CD4-positive, alpha-beta T cell treated with Interleukin-2 at 100 ng/mL for 4 hours (primary cell): ENCODE measurements at places on chromosomes 16 and 17.

GRCh38 chr17:76089680-76090516 is 10.9 kb downstream of the ZACN start:
- DNase-seq, result no peak

DNA sequence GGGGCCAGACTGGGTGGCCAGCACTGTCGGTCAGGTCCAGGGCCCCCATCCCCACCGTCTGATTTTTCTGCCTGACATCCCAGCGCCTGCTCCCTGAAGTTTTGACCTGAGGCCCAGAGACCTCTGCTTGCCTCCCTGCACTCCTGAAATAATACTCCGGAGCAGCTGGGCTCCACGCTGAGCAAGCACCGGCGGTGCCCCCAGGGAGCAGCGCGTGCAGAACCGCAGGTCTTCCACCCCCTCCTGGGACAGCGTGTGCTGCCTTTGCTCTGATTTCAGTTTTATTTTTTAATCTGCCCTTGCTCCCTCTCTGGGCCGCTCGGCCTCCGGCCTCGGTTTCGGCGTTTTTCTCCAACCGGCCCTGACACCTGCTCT is 132.4 kb upstream of the GSE1 start:
- DNase-seq, result no peak

DNA sequence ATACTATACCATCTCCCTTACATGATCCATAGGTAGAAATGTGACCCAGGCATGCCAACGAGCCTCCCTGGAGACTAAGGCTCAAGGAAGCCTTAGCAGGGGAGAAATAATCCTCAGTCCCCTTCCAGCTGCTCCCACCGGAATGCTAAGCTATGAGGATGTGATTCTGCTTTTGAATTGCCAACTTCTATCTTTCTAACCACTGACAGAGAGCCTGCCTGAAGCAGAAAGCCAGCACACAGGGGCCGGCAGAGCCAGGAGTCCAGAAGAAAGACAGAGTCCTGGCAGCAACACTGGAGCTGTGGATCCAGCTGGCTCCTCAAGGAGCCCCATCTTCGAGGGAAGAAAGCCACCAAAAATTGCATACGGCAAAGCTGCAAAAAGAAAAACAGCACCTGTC is 579.6 kb upstream of the CDH5 start:
- DNase-seq, result no peak

GRCh38 chr16:4989391-4990006 is 31.4 kb downstream of the SEC14L5 start:
- no peak for DNase-seq

- no peak for DNase-seq
Measured at GRCh38 chr17:36901506-36901905, 35.8 kb upstream of the LHX1 start.

DNA sequence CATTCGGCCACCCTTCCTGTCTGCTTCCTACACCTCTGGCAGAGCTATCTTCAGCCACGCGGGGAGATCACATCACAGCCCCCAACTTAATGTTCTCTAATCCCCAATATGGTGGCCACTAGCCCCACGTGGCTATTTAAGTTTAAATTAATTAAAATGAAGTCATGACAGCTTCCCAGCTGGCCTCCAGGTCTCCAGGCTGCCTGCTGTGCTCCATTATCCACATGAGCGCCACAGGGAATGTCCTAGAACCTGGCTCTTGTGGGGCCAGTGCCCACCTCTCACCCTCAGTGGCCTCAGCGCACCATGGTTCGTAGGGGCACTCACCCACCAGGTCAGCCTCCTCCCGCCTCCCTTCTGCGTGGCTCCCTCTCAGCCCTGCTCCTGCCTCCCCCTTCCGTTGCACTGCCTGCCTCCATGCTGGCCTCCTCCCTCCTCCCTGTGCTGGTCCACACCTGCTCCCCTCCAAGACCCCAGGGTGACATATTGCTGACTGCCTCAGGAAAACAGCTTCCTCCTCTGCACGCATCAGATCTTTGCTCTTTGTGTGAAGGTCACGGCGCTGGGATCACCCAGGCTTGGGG is 47.7 kb downstream of the IRF8 start:
- no peak for DNase-seq

- no peak for DNase-seq
Measured at GRCh38 chr16:70793851-70794502, 7.0 kb downstream of the VAC14 start.

DNA sequence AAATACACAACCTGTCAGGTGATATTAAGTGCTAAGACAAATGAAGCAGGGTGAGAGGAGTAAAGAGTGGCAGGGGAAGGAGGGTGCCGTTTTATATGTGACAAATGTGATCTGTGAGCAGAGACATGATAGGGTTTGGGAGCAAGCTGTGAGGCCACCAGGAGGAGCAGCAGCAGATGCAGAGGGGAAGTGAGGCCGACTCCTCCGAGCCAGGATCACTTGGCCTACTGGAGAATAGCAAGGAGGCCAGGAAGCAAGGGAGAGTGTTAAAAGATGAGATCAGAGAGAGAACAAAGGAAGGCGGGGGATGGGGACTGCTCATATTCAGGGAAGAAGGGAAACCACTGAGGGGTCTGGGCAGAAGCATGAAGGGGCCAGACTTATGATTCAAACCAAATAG is 129.4 kb downstream of the TANGO6 start:
- DNase-seq, result no peak

DNA sequence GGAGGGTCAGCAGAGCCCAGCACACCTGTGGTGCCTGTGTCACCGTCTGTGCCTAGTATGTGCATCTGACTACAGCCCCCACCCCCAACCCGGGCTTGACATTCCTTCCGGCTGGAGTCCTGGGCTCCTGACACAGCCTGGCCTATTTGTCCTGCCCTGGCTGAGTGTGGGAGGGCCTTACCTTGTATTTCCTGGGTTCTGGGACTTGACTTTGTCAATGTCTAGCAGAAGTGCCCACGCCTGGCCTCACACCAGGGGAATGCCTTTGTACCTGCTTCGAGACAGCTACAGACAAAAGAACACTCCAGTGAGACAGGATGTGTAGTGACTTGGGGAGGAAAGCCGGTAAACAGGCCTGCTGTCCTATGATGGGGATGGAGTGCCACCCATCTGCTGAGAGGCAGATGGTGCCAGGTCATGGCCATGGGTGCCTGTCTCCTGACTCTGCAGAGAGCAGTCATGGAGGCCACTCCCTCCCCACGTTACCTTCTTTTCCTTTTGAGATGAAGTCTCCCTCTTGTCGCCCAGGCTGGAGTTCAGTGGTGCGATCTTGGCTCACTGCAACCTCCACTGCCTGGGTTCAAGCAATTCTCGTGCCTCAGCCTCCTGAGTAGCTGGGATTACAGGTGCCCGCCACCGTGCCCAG is 42.8 kb downstream of the TNFRSF13B start:
- DNase-seq, result no peak

DNA sequence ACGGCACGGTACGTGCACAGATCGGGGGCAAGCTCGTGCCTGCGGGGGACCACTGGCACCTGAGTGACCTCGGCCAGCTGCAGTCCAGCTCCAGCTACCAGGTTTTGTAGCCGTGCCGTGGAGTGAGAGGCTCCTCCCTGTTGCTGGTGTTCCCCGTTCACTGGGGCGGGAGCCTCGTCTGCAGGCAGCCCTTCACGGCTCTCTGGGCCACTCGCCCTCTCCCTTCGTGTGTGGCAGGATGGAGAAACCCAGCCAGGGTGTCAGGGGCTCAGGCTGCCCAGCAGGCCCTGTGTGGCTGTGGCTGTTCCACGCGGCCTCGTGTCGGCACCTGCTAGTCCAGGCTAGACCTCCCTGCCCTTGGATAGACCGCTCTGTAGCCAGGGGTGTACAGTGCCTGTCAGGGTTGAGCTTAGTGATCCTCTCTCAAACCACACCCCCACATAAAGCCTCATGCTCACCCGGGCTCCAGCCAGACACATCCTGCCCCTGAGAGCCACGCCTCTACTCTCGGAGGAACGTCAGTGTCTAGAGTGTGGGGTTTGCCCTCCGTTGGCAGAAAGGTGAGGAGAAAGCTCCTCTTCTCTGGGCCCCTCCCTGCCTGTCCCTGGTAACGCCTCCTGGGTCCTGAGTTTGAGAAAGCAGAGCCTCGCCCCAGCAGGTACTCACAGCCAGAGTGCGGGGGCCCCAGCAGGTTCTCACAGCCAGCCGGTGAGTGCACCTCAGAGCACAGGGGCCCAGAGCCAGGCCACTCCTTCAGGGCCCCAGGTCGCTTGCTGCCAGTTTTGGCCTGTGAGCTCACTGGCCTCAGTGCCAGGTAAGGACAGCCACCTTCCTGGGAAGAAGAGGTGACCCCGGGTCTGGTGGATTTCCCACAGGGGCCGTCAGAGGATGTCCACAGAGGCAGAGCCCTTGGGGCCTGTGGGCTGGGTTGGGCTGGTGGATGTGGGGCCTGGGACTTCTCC is 27.7 kb downstream of the NME3 start:
- DNase-seq, result no peak

GRCh38 chr17:65527857-65528591 is 33.4 kb downstream of the AXIN2 start:
- no peak for DNase-seq

- DNase-seq, result no peak
Measured at GRCh38 chr16:46555951-46556350, 65.2 kb downstream of the SHCBP1 start.
